ENCODE measurements at places on chromosomes 5 and 9.

- H3K27ac ChIP-seq, result no peak overlapping the region
- H3K4me3 ChIP-seq, result no peak overlapping the region
- no peaks in the 10 kb centered on the region for H3K4me1 ChIP-seq
- peak; percentile 78 for DNase-seq
These were observed 40.4 kb upstream of the GADD45G start for GRCh38 chr9:89564346-89564878.

DNA sequence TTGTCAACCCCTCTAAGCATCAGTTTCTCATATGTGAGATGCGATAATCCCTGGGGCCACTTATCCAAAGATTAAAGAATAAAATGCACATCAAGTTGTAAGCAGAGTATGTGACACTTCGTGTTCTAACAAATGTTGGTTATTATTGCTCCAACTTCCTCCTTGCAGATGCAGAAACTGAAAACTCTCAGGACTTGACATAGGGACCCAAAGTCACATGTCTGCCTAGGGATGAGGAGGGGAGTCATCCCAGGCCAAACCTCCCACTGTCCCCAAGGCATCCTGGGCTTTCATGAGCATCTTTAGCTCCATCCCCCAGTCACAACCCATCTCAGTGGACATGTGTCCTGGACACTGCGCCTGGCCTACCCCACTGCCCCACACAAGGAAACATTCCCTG, 27.5 kb upstream of the SYK start:
- H3K4me3 ChIP-seq, result no peak overlapping the region
- no peaks in the 10 kb centered on the region for H3K36me3 ChIP-seq
- H3K27me3 ChIP-seq, result 0 out of 2 replicates have a peak, but pooled peaks cover 3% of the 10 kb centered on the region
- peaks cover 62% of the 10 kb centered on the region for H3K4me1 ChIP-seq

GRCh38 chr5:51821697-51822096, 438.4 kb downstream of the ISL1 start:
- no peaks in the 10 kb centered on the region for H3K36me3 ChIP-seq
- no peak overlapping the region for H3K27ac ChIP-seq
- DNase-seq, result no peak
- no peak overlapping the region for H3K4me3 ChIP-seq
- no peaks in the 10 kb centered on the region for H3K4me1 ChIP-seq

- H3K4me1 ChIP-seq, result no peaks in the 10 kb centered on the region
- H3K4me3 ChIP-seq, result no peak overlapping the region
- no peak for DNase-seq
- no peak overlapping the region for H3K27ac ChIP-seq
- no peaks in the 10 kb centered on the region for H3K36me3 ChIP-seq
- no peaks in the 10 kb centered on the region for H3K27me3 ChIP-seq
These were observed 50.6 kb downstream of the LHFPL2 start for GRCh38 chr5:78597974-78598371.

DNA sequence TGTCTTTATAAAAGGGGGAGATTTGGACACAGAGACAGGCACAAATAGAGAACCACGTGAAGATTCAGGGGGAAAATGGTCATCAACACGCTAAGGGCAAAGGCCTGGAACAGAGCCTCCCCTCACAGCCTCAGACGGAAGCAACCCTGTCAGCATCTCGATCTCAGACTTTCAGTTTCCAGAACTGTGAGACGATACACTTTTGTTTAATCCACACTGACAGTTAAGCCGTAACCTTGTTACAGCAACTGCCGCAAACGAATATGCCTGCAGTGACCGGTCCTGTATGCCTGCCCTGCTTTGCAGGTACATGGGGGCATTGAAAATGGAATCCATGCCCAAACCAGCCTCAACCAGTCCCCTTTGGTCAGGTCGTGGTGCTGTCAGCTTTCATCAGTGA, 139.5 kb downstream of the ATPSCKMT start:
- no peak overlapping the region for H3K4me3 ChIP-seq
- H3K36me3 ChIP-seq, result no peaks in the 10 kb centered on the region
- H3K27ac ChIP-seq, result no peak overlapping the region
- no peak for DNase-seq
- no peaks in the 10 kb centered on the region for H3K27me3 ChIP-seq

DNA sequence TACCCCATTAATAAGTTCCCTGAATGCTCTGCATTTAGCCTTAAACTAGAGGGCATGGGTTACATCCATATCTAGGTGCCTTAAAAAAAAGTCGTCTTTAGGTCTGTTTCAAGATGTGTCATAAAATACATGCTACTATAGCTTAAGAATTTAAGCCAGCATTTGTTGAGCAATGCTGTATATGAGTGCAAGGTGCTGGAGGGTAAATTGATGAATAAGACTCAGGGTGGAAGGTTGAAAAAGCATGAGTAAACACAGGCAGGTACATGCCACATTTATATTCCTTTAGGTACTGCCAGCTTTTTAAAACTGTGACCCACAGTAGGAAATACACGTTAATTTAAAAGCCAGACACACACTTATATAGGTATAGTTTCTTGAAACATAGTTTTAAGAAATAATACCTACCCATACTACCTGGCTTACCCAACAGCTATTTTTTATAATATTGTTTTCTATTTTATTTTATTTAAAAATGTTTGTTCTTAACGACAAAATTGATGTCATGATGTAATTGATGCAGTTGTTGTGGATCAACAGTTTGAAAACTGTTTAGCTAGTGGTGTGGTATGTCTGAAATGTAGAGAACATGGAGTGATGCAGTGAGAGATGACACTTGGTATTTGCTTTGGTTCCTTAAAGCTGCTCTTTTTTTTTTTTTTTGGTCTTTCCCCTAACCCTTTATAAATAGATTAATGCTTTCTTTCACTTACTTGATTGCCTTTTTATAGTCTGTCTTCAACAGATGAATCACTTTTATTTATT, 3.9 kb downstream of the HMGCR start:
- H3K27ac ChIP-seq, result 0 out of 2 replicates have a peak overlapping the region, but pooled peaks have one; percentile 8
- peaks cover 34% of the 10 kb centered on the region for H3K4me1 ChIP-seq
- no peak for DNase-seq
- H3K27me3 ChIP-seq, result no peaks in the 10 kb centered on the region
- H3K36me3 ChIP-seq, result peaks cover 67% of the 10 kb centered on the region

GRCh38 chr5:43631182-43631910, 28.4 kb downstream of the NNT start:
- H3K4me1 ChIP-seq, result no peaks in the 10 kb centered on the region
- H3K36me3 ChIP-seq, result peaks cover 60% of the 10 kb centered on the region
- peak; percentile 92 for DNase-seq
- H3K4me3 ChIP-seq, result no peak overlapping the region

- H3K27me3 ChIP-seq, result no peaks in the 10 kb centered on the region
- H3K27ac ChIP-seq, result no peak overlapping the region
- H3K4me3 ChIP-seq, result no peak overlapping the region
These were observed 8.9 kb upstream of the EPB41L4B start for GRCh38 chr9:109329638-109330258.

- H3K4me1 ChIP-seq, result no peaks in the 10 kb centered on the region
- H3K36me3 ChIP-seq, result no peaks in the 10 kb centered on the region
- H3K27me3 ChIP-seq, result no peaks in the 10 kb centered on the region
- H3K27ac ChIP-seq, result no peak overlapping the region
- H3K4me3 ChIP-seq, result no peak overlapping the region
- no peak for DNase-seq
These were observed 368.0 kb upstream of the IRX2 start for GRCh38 chr5:3119435-3119834.

DNA sequence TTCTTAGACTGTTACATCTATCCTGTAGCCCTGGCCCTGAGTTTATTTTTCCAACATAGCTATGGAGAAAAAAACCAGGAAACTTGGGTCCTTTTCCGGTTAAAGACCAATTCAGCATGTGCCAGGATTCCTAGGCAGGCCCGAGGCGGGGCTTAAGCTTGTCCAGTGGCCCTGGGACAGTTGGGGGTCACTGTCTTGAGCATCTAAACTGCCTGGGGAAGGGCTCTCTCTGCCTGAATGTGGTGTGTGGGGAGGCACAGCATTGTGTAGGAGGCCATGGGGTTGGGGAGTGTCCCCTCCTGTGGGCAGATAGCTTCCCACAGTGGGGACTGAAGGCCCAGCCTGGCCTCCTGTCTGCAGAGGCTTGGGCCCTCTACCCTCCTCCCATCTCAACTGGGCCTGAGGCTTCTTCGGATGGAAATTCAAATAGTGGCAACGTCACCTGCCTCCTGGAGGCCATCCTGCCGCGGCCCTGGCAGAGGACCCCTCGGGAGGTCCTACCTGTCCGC, 88.8 kb downstream of the PHF2 start:
- no peak overlapping the region for H3K27ac ChIP-seq
- no peak overlapping the region for H3K4me3 ChIP-seq
- DNase-seq, result no peak
- H3K4me1 ChIP-seq, result no peaks in the 10 kb centered on the region
- H3K36me3 ChIP-seq, result no peaks in the 10 kb centered on the region
- H3K27me3 ChIP-seq, result no peaks in the 10 kb centered on the region

DNA sequence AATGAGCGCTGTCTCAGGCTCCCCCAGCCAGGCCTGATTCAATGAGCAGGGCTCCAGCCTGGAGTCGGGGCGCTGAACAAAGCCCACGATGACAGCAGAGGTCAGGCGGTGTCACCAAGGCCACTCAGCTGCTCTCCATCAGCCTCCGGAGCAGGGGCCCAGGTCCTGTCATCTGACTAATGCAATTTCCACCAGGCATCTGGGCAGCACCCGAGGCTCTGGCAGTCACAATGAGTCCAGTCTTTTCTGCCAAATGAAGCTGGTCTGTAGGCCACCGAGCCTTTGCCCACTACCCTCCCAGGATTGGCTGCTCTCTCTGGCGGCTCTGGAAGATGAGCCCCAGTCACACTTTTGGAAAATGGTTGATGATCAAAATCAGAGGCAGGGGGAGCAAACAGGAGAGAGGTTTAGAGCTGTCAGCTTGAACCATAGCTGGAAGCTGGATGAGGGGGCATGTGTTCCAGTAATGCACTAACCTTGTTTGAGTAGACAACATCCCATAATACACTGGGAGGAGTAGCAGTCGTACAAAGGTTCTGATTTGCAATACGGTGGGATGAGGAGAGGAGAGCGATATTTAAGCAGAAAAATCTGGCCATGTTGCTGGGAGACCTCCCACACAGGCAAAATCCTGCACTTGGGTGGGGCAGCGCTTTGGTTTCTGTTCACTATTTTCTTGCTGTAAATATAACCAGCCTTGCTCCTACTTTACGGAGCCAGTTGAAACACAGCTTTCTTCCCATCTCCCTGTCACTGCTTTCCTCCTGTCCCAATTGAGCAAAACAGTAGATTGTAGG, 306.4 kb upstream of the PANK3 start:
- DNase-seq, result no peak
- H3K4me3 ChIP-seq, result no peak overlapping the region
- peaks cover 21% of the 10 kb centered on the region for H3K4me1 ChIP-seq
- no peaks in the 10 kb centered on the region for H3K36me3 ChIP-seq
- H3K27me3 ChIP-seq, result no peaks in the 10 kb centered on the region

DNA sequence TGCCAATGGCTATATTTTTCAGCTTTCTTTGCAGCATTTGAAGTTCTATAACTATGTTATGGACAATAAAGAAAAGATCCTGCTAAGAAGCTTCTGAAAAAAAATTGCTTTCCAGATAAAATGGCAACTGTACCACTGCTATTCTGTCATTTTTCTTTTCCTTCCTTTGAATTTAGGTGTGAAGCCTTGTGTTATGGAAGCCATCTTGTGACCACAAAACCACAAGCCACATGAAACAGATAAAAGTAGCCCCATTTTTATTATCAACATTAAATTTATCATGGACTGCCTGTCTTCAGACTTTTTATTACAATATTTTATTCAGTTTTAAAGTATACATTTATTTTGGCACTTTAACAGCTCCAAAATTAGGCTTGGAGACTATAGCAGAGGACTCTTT, 289.9 kb upstream of the ACTBL2 start:
- H3K4me1 ChIP-seq, result no peaks in the 10 kb centered on the region
- no peaks in the 10 kb centered on the region for H3K36me3 ChIP-seq
- no peak overlapping the region for H3K4me3 ChIP-seq
- DNase-seq, result no peak
- no peak overlapping the region for H3K27ac ChIP-seq

DNA sequence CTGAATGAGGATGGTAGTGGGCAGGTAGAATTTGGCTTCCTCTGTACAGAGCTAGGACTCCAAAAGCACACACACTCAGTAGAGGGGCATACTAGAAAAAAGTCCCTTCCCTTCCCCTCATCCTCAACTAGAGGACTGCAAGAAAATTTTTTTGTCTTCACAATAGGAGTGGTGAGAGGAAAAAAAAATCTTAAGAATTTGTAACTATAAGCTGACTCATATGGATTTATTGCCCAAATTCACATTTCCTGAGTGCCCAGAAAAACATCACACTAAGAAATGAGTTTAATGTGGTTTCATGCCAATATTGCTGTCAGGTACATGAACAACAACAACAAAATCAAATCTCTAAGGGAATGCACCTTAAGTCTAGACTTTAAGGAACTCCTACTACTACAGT, 43.7 kb downstream of the RANBP6 start:
- DNase-seq, result no peak
- no peak overlapping the region for H3K4me3 ChIP-seq
- no peak overlapping the region for H3K27ac ChIP-seq
- H3K36me3 ChIP-seq, result peaks cover 17% of the 10 kb centered on the region

- H3K27ac ChIP-seq, result no peak overlapping the region
- no peak overlapping the region for H3K4me3 ChIP-seq
- no peak for DNase-seq
These were observed 1206.0 kb upstream of the C9orf72 start for GRCh38 chr9:28779243-28779642.

DNA sequence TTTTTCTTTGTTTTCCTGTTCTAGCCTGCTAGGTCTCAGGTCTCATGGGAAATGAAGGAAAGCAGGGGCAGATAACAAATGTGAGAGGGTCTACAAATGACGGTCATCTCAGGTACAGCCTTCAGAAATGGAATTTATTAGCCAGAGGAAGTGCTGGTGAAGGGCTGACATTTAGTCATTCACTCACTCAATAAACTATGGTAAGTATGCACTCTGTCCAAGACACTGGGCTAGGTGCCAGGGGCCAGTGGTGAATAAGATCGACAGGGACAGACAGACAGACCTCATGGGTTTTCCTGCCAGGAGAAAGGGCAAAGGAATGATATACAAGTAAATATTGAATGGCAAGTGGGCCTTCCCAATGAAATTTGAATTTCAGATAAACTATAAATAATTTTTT, 6.3 kb downstream of the PDE6A start:
- no peaks in the 10 kb centered on the region for H3K36me3 ChIP-seq
- H3K27me3 ChIP-seq, result no peaks in the 10 kb centered on the region

DNA sequence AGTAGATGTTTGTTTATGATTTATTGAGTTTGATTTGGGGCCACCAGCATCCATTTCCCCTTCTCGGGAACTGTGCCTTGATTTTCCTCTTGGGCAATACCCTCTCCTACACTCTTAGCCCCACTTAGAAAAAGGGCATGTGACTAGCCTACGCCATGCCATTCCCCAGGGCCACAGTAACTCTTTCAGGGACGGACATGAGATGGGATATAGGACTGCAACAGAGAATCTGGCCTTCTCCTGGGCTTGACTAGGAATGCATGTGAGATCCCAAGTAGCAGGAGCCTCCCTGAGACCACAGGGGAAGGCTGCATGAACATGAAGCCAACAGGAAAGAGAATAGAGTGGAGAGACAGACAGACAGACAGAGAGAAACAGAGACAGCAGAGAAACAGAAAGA, 30.7 kb upstream of the SPARC start:
- no peak overlapping the region for H3K27ac ChIP-seq
- H3K4me1 ChIP-seq, result peaks cover 33% of the 10 kb centered on the region
- no peaks in the 10 kb centered on the region for H3K27me3 ChIP-seq

Measured in Karpas-422 (cell line).